ENCODE measurements at places on chromosomes 16 and 17.

GRCh38 chr16:21704733-21705132 is 41.0 kb downstream of the OTOA start:
- DNase-seq: no peak

DNA sequence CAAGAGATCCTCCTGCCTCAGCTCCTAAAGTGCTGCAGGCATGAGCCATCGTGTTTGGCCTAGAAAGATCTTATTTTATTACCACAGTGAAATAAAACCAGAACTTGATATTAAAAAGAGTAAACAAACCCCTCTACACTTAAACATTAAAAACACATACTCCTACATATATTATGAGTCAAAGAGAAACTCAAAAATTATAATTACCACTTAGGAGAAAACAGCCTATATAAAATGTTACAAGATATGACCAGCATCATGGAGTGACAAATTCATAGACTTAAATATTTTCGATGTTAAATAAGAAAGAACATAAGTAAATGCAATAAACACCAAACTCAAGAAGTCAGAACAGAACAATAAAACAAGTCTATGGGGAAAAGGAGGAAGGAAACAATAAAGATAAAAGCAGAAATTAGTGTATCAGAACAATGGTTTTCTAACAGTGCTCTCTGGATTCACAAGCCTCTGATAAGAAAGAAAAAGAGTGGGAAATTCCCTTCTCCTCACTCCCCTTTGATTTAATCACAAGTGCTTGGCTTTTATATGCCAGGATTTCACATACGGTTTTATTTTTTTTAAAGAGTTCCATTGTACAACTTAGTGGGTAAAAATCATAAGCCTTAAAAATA is 23.0 kb downstream of the SKAP1 start:
- DNase-seq: no peak

DNA sequence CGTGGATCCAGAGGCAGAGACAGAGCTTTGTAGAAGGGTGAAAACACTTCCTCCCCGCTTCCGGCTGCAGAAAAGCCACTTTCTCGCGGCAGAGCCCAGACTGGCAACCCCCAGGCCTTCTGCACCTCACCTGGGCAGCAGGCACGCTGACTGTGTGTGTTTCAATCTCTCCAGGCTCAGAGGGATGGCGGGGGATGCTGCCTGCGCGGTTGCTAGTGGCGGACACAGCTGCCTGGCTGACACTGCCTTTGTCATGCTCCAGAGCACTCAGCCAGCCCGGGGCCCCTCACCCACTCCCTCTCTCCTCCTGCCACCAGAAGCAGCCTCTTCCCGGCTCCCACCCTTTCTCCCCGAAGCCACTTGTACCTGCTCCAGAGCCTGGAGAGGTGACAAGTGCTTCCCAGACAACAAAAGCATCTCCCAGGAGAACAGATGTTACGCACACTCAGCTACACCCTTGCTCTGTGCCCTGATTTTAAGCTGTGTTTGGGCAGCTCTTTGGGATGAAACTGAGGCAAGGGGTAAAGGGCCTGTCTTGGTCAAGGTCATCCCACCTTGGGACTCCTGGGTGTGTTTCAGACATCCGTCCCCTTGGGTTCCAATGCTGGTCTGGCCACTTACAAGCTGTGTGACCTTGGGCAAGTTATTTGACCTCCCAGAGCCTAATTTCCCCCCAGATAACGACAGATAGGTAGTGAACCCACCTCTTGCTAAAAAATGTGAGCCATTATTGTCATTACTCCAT is 9.2 kb upstream of the GLIS2 start:
- DNase-seq: no peak

GRCh38 chr16:28933171-28933570 is 1.4 kb downstream of the CD19 start:
- no peak for DNase-seq

GRCh38 chr17:12522743-12523183 is 142.9 kb upstream of the MYOCD start:
- DNase-seq: peak; percentile 98

- no peak for DNase-seq
Measured at GRCh38 chr16:50457423-50457822, 88.6 kb upstream of the BRD7 start.

DNA sequence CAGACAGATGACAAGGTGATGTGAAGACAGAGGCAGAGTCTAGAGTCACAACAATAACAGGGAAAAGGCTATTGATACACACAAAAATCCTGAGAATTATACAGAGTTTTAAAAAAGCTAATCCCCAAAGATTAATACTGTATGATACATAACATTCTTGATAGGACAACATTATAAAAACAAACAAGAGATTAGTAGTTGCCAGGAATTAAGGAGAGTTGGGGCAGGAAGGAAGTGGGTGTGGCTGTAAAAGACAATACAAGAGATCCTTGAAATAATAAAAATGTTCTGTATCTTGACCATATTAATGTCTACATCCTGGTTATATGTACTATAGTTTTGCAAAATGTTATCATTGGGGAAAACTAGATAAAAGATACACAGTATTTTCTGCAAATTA is 309.5 kb upstream of the PMFBP1 start:
- DNase-seq: no peak

DNA sequence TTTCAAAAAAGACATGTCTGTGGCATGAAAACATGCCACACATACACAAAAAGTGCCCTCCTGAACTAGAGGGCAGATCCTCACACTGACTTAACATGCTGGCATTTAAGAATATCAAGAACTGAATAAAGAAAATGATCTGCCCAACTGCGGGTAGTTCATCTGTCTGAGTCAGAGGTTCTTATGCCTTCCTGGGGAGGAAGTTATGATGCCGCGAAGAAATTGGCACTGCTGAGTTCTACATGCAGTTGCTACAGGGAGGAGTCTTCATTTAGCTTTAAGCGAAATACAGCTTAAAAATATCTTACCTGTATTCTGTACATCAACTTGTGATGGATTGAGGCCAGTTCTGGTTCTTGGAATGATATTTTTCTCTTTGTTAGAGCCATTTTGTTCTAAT is 6.3 kb downstream of the ALDH3A2 start:
- DNase-seq: no peak

- peak; percentile 57 for DNase-seq
Measured at GRCh38 chr17:32936894-32937500, 9.0 kb downstream of the TMEM98 start.

- no peak for DNase-seq
Measured at GRCh38 chr16:14193316-14193871, 122.3 kb downstream of the MRTFB start.

GRCh38 chr16:77470851-77471250 is 36.0 kb upstream of the ADAMTS18 start:
- no peak for DNase-seq

GRCh38 chr17:28182559-28182958 is 136.4 kb upstream of the TMEM97 start:
- DNase-seq: no peak

GRCh38 chr16:17965133-17965900 is 371.2 kb downstream of the NPIPA8 start:
- DNase-seq: no peak

GRCh38 chr17:73293031-73293430 is 18.8 kb downstream of the CDC42EP4 start:
- no peak for DNase-seq

DNA sequence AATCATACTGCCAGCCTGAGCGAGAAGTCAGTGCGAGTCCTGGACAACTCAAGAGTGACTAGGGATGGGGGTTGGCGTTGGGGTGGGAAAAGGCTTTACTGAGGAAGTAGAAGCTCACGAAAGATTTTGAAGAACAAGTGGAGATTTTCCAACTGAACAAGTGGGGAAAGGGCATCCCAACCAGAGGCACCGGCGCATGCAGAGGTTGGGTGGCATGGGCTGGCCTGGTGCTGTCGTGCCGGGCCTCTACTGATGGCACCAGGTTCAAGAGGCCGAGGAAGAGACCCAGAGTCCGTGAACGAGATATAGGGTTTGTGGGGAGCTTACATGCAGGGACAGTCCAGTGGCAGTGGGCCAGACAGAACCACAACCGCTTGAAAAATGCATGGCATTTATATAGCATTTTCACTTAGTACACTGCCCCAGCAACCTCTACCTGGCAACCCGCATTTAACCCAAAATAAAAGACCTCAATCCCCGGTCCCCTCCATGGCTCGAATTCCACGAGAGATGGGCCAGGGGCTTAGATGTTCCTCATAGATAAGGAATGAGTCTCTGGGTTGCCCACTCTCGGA is 7.7 kb upstream of the ITGA3 start:
- DNase-seq: peak; percentile 58

DNA sequence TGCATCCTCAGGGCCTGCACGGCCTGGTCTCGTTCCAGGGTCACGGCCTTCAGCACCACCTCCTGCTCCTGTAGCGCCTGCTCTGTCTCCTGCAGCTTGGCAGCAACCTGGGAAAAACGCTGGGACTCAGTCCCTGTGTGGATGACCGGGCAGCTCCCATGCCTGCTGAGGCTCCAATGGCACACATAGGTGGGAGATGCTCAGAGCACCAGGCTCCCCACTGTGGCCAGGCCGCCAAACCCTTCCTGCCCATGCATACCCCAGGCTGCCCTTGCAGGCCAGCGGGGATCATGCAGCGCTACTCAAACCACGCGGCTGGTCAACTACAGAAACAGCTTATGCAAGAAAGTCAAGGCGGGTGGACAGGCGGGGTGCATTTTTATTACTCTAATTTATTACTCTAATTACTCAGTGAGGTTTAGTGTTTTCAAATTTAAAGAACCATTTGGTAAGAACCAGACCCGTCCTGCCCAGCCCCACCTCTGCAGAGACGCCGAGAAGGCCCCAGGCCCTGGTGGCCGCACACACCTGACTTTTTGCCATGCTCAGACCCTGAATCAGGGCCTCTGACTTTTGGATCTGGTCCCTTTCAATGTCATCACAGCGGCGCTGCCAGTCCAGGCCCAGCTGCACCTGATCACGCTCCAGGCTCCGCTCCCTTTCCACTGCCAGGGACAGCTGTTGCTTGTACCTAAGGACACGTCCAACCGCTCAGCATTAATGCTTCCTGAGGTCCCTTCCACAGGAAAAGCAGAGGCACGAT is 34.0 kb downstream of the CCDC57 start:
- DNase-seq: no peak

- no peak for DNase-seq
Measured at GRCh38 chr16:57766714-57767348, 31.3 kb downstream of the KATNB1 start.

DNA sequence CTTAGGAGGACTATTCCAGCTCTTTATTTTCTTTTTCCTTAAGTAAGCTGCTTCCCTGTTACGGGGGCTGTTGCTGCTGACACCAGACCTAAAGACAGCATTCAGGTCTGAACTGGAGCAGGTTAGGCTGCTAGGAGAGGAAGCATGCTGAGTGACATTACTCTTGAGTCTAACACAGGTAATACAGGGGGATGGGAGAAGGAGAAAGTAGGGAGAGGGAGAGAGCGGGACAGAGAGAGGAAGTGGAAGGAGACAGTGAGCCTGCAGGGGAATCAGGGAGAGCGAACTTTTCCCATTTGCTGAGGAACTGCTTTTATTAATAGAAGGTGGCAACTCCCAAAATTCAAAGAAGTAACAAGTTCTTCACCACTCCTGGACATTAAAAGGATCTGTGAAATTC is 130.9 kb downstream of the PARN start:
- no peak for DNase-seq

- no peak for DNase-seq
Measured at GRCh38 chr16:75005697-75006096, 6.9 kb downstream of the ZNRF1 start.

Data from fibroblast of skin of abdomen (primary cell).